Activated B cell treated with CpG ODN at 0.5 μM for 24 hours (primary cell): ENCODE measurements at places on chromosomes 7 and 10.
A peak's percentile ranks its signal among the peaks of the same experiment; 100 is the strongest.

GRCh38 chr10:116719804-116720203 is 22.6 kb downstream of the HSPA12A start:
- DNase-seq = no peak

DNA sequence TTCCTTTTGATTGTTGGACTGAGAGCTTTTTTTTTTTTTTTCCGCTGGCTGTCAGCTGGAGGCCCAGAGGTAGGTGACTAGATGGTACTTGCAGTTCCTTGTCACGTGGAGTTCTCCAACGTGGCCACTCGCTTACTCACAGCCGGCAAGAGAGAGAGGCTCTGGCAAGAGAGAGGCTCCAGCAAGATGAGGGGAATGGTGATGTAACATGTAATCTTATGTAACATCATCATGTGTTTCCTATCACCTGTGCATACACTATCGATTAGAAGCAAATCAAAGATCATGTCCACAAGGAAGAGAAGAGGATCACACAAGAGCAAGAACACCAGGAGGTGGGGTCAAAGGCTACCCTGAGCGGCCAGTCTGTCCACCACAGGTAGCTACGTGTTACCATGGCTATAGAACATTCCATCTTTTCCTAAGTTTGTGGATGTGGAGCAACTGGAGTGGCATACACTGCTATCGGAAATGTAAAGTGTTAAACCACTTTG is 4.0 kb upstream of the BORCS7 start:
- DNase-seq = no peak

DNA sequence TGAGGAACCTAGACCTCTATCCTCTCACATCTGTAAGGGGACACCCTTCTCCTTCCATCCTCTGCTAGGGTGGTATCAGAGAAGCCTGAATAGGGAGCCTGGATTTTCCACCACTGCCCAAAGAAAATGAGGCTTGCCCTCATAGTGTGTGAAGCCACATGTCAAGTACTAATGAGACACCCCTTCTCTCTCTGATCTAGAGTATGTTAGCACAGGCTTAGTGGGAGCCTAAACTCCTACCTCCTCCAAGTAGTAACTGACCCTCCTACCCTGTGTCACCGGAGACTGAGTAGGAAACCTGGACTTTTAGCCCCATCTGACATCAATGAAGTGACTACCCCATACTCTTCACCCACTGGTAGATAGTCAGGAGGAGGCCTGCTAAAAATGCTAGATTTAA is 65.6 kb downstream of the PHYHIPL start:
- DNase-seq = no peak

- DNase-seq = no peak
These were observed 506.4 kb downstream of the KCNMA1 start for GRCh38 chr10:77131214-77131613.

DNA sequence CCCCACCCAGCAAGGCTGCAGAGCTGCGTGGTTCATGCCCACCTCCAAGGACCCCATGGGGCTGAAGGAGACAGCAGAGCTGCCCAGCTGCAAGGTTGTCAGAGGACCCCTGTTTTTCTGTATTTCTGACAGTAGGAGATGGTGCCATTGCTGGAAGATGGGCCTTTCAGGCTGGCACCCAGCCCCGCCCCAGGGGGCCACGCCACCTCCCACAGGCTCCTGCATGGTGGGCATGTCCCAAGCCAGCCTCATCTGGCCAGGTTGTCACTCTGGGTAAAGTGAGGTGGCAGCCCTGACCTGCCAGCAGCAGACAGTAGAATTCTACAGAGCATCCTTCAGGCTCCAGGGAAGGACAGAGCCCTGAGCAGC is 75.5 kb upstream of the RET start:
- DNase-seq = no peak

- DNase-seq = no peak
These were observed 38.9 kb downstream of the LYZL1 start for GRCh38 chr10:29327746-29328102.

- no peak for DNase-seq
These were observed 699 bp upstream of the PDLIM1 start for GRCh38 chr10:95291365-95292039.

- no peak for DNase-seq
These were observed 108.0 kb upstream of the KMT2E start for GRCh38 chr7:104906032-104906431.

DNA sequence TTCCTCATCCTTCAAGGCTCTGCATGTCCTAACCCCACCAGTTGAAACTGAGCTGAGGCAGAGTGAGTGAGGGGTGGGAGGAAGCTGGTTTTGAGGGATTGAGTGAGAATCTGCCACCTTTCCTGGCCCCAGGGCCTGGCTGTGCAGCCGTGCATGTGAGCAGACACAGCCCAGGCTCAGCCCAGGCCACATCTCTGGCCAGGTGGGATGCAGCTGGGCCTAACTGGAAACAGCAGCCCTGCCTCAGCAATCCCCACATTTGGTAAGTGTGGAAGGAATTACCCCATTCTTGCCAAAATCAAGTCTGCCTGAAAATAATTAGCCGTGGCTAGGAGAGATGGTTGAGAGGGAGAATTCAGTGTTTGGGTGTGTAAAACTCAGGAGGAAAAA is 116.6 kb downstream of the NEURL1 start:
- no peak for DNase-seq

DNA sequence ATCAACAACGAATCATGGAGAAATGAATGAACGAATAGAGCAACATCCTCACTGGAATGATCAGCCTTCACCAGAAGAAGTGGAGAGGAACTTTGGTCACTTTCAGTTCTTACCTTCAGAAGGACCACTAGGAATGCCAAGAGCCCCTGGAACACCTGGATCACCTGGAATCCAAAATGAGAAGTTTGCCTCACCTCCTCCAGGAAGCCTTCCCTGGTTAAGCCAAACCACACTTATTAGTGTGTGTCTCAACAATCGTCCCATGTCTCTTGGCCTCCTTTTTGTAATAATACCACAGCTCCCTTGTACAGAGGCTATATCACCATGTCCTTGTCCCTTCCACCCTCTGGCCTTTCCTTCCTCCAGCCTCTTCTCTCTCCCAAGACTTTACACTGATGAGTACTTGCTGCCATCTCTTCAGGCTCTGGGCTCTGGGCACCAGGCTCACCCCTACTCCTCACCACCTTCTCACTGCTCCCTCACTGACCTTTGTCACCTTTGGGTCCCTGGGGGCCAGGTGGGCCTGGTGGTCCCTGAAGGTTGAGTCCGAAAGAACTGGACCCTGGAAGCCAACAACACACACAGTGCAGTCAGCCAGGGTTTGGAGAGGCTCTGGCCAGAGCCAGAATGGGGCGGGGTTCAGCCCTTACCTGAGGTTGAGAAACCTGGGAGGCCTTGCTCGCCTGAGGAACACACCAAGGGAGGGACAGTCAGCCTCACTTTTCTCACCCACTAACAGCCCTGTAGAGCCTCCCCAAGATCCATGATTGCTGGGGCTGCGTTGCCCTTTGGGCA is 46.5 kb downstream of the COL17A1 start:
- no peak for DNase-seq

- DNase-seq = no peak
These were observed 52.1 kb downstream of the RBM17 start for GRCh38 chr10:6140965-6141295.

DNA sequence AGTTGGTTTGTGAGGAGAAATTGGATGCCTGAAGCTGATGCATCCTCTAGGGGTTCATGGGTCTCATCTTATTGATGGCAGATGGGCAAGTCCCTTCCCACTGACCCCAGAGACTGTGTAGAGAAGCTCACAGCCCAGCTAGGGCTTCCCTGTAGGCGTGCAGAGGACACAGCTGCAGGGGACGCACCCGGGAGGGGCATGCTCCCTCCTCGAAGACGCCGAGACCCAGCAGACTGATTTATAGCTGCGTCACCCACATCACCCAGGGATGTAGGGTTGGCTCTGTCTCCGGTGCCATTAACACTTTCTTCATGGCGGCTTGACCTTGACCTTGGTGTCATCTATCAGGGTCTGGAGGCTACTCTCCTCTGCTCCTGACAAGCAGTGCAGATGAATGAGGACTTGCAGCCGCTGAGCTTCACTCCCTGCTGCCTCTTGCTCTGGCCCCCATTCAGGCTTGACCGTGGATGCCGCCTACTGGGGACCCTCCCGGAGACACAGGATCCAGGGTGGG is 549.7 kb downstream of the TCERG1L start:
- DNase-seq = no peak

DNA sequence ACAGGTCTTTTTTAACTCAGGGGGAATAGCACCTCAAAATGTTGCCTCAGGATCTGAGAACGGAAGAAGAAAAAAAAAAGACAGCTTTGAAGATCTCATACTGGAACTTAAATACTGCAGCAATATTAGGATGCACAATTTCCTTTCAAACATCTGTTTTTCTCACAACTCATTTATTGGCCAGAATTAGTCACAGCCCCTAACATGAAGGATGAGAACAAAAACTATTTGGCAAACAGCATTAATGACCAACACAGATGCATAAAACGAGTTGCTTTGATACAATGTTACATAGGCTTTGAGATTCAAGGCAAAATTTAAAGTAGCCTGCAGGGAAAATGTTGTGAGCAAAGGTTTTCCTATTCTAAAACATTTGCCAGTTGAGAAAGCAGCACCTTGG is 36.5 kb downstream of the JMJD1C start:
- no peak for DNase-seq

DNA sequence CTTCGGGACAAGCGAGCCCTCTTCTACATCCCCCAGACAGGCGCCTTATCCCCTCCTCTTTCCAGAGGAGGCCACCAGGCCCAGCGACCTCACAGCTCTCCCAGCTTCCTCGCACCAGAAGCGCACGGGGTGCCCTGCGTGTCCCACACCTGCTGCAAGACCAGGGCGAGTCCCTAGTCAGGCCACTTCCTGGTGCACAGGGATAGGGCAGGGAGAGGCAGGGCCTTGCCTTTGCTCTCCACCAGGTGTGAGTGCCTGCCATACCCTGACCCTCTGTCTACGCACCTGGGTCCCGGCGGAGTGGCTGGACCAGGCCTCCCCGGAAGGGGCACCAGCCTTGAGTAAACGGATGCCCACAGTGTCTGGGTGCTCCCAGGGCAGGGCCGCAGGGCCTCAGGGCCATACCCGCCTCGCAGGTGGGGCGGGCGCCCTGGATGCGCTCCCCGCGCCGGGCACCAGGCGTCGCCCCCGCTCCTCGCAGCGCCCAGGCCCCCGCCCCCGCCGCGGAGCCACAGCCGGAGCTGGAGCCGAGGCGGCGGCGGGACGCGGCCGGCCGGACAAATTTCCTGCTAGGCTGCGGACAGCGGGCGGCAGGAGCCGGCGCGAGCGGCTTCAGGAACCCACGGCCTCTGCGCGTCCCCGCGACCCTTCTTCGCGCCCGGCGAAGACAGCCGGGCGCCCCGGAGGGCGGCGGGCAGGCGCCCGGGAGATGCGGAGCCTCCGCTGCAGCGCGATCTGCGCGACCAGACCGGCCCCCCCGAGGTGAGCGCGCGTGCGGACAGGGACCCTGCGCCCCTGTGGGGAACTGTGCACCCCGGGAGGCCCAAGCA is at the start of gene PTPRE:
Gene PTPRE, plus strand, starts transcription at position 556 of the 830 bp plus-strand sequence. CDS start 133,779 bp downstream, outside the sequence.
- DNase-seq = peak; percentile 71

- no peak for DNase-seq
These were observed 280.4 kb downstream of the CELF2 start for GRCh38 chr10:11298116-11298515.

GRCh38 chr10:70052462-70053217 is at the start of gene MACROH2A2:
Gene MACROH2A2 (plus strand): TSS chr10:70052846. CDS start chr10:70075659, 22,813 bp downstream.
- DNase-seq = no peak

- no peak for DNase-seq
These were observed 31.9 kb downstream of the ARL4A start for GRCh38 chr7:12719141-12719919.

DNA sequence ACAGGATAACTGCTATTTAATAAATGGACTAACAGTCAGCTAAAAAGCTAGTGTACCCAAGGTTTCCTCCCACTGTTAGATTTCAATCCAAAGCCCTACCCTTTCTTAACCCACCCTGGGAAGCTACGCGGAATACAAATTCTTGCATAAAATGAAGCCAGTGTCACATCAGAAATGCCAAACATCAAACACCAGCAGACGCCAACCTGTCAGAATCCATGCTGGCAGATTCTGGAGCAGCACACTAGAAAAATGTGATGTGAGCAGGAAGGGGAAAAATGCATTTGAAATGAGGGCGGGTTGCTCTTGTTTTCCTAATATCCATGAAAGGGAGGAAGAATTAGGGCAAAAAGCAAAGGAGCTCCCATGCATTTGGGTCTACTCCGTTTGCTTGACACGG is 16.1 kb upstream of the JCAD start:
- no peak for DNase-seq

- DNase-seq = no peak
These were observed 1.4 kb downstream of the SFR1 start for GRCh38 chr10:104123397-104123796.

GRCh38 chr7:116291937-116292336 is 81.6 kb downstream of the TES start:
- DNase-seq = no peak

DNA sequence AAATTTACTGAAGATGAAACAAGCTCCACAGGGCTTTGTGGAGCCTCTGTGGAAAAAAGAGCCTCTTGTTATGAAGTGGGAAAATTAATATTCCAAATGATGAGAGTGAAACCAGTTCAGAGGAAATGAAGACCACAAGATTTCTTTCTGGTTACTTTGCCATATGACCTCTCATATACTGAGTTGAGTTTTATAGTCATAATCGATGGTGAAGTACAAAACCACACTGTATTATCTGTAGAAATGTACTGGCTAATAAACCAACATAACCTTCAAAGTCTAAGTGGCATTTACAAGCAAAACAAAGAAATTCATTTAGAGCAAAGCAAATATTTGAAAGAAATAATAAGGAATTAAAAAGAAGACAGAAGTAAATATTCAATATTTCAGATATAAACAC is 662.6 kb upstream of the ZWINT start:
- DNase-seq = no peak

GRCh38 chr7:2651847-2652735 is 20.3 kb downstream of the TTYH3 start:
- DNase-seq = no peak

GRCh38 chr7:106610996-106611886 is 49.7 kb downstream of the CCDC71L start:
- no peak for DNase-seq

GRCh38 chr7:114916261-114916892 is 5.5 kb upstream of the MDFIC start:
- DNase-seq = no peak

GRCh38 chr10:122301055-122301810 is 30.1 kb downstream of the BTBD16 start:
- no peak for DNase-seq

DNA sequence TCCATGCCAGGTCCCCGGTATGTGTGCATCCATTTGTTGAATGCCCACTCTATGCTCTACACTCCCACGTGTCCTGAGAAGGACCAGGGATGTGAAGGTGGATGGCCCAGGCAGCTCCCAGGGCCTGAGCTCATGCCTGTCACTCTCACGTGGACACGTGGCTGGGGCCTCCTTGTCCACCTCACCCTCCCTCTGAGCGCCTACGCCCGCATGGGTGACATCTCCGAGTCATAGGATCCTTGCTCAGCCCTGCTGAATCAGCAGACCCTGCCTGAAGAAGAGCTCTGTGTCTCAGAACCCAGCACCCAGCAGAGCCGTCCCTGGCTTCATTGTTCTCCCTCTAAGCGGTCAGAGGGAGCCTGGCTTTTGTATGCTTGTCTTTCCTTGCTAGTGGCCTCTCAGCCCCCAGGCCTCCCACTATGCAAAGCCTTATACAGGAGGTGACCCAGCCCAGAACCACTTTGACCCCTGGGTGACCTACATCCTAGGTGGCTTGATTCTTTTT is 107.9 kb upstream of the PPIF start:
- DNase-seq = no peak
